Activated T-helper 1 cell treated with anti-CD3 and anti-CD28 coated beads, Interleukin-12 subunit alpha, Interleukin-12 subunit beta, Interleukin-2, Interleukin-4 antibody, amounts not matched to agents 30 ng/mL and 10 ng/mL and 1 ng/mL, durations not matched to agents 14 hours and 24 hours and 36 hours (primary cell): ENCODE measurements at places on chromosomes 12 and 14. TPM values are rescaled to one million over a fixed set of nuclear protein-coding genes. Genes with fewer than 3 reads are reported as not detected.

Gene SLC5A8
- not detected in 2 replicates for total RNA-seq

DNA sequence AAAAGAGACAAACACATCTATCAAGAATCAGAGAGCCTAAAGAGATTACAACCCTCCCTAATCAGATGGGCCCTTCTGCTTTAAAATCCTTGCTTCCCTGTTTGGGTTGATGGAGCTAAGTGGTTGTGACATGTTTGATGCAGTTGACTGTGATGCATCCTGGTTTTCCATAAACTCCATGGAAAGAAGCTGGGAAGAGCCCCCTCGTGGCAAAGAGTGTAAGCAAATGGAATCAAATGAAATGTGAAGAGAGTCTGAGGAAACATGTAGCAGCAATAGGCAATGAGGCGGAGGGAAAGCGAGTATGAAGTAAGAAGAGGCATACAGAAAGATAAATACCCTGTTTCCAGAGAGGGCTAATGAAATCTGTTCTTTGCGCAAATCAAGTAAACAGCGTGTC is 70.4 kb upstream of the SLCO1C1 start:
- DNase-seq, result no peak
- H3K27ac ChIP-seq, result no peak overlapping the region
- H3K4me3 ChIP-seq, result no peak overlapping the region
- H3K4me1 ChIP-seq, result no peaks in the 10 kb centered on the region

DNA sequence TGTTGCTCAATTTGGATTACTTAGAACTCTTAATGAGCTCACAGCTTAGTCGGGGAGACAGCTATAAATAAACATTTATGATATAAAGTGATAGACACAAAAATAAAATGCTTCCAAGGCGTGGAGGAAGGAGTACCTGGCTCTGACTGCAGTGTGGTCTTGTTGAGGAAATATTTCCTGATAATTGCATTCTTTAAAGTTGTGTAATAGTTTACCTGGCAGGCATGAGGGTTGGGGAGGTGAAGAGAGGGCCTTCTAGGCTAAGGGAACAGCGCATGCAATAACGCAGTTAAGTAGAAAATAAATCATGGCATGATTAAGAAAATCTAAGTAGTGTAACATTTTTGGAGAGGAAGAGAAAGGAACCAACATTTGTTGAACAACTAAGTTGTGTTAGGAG is 260.5 kb upstream of the ATP2B1 start:
- H3K27me3 ChIP-seq, result peaks cover 15% of the 10 kb centered on the region
- no peak overlapping the region for H3K4me3 ChIP-seq
- H3K4me1 ChIP-seq, result no peaks in the 10 kb centered on the region
- no peak overlapping the region for H3K27ac ChIP-seq

DNA sequence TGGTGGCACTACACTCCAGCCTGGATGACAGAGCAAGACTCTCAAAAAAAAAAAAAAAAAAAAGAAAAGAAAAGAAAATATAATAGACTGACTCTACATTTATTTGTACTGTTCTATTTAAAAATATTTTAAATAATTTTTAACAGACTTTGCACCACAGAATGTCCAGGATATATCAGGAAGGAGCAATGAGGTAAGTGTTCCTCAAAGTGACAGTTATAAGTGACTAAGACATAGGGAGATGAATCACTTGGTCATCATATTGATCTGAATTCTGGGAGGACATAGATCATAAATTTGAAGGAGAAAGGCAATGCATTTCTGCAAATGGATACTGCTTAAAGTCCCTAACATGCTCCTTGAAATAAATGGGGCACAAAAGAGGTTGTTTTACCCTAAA is 221.5 kb downstream of the KCNC2 start:
- no peaks in the 10 kb centered on the region for H3K4me1 ChIP-seq
- no peaks in the 10 kb centered on the region for H3K27me3 ChIP-seq
- H3K4me3 ChIP-seq, result no peak overlapping the region
- no peak overlapping the region for H3K27ac ChIP-seq
- no peaks in the 10 kb centered on the region for H3K36me3 ChIP-seq
- no peak for DNase-seq

DNA sequence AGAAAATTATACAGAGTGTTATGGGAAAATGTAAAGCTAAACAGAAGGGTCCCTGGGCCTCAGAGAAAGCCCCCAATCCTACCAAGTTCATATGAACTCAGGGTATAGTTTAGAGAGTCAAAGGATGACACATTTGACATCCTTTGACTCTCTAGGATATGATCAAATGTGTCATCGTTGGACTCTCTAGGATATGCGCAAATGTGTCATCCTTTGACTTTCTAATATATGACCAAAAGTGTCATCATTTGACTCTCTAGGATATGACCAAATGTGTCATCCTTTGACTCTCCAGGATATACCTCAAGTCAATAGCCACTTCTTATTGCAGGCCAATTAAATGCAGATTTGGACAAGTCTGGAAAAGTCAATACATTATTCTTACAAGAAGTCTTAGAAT is 204.8 kb upstream of the IGF1 start:
- H3K27me3 ChIP-seq, result peaks cover 4% of the 10 kb centered on the region
- no peaks in the 10 kb centered on the region for H3K4me1 ChIP-seq
- H3K36me3 ChIP-seq, result no peaks in the 10 kb centered on the region
- DNase-seq, result no peak
